ENCODE measurements at places on chromosomes 4 and X.
A peak's percentile ranks its signal among the peaks of the same experiment; 100 is the strongest.

GRCh38 chr4:127868196-127868595 is 12.5 kb upstream of the PLK4 start:
- no peak for DNase-seq

DNA sequence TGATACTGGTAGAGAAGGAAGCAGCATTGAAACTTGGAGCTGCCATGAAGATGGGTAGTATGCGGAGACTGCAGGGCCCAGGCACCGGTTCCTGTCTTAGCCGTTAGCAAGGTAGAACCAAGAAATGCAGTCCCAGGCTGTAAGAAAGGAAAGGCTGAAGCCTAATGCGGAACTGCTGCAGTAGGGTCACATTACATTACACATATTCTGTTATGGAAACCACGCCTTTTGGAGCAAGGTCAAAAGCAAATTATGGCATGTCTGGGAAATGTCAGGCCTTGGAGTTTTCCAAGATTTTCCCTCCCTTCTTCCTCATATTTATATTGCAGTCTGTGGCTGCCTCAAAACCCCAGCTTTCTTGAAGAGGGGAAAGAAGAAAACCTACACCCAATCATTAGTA is 204.8 kb upstream of the RASGEF1B start:
- DNase-seq = no peak

GRCh38 chr4:87046121-87046551 is 111.3 kb downstream of the AFF1 start:
- no peak for DNase-seq

DNA sequence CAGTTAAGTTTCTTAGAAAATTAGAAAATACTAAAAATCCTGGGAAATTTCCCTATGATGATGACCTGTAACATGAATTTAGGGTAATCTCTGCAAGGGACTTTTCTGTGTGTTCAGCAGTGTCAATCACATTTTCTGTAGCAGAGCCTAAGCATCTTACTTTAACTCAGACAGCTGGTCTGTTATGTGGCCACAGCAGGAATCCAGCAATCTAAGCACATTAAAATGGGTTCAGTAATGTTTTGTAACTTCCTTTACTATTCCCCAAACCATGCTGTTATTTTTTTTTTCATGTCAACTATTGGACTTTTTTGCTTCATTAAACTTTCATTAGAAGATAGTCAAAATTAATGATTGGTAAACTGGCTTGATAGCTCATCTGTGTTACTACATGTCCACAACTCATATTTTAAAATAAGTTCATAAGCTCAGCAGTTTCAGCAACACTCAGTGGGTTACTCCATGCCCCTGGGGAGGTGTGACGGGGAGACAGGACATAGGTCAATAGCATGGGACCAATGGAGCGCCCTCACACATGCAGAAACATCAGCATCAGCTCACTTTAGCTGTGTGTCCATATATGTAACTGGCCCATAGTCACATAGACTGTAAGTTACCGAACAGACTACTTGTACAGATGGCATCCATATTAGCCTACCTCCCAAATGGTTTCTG is 168.0 kb upstream of the PACRGL start:
- no peak for DNase-seq

DNA sequence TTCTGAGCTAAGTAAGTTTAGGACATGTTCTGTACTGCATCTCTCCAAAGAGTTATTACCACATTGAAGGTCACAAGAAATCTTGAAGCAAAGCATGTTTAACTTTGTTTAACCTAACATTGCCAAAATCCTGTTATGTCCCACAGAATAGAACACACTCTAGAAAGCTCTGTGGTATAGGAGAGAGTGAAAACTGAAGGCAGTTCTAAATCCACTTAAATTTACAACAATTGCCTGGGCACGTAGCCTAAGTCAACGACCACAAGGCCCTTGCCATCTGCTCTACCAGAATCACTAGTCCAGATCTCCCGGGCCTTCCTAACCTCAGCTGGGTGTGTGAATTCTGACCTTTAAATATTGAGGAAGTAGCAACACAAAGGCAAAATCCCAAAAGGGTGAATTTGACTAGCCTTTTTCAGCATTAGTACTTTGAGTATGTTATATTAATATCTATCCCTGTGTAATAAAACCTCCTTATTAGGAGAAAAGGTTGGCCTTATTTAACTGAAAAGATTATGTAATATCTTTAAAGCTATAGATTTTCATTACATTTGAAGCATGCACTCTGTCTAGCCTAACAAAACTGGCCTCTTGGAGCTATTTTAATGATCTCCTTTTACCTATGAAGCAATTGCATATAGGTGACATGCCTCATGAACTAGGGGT is 4.5 kb upstream of the MAML3 start:
- DNase-seq = peak; percentile 74

- DNase-seq = no peak
Observed at GRCh38 chr4:123278755-123279154, 117.8 kb upstream of the SPRY1 start.

DNA sequence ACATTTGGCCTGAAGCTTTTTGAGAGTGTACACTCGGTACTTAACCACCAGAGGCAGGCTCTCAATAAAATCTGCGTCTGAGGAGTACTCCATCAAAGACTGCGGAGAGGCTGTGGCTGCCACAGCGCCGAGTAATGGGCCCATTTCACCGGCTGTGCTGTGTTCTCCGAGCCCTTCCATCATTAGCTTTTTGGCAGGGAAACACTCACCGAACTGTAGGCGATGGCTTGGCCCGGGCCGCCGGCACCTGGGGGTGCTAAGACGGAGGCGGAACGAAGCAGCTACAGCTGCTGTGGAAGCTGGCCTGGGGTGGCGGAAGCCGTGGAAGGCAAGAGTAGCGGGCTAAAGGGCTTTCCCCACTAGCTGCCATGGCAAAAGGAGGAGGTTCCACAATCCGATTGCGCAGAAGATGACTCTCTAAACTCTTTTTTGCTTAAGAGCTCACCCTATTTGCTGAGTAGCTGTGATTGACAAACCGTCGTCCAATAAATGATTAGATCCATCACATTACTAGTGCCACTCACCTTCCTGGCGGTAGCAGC is 48.5 kb upstream of the PABPC1L2A start:
- no peak for DNase-seq
